ENCODE measurements at places on chromosomes 2 and 18.

DNA sequence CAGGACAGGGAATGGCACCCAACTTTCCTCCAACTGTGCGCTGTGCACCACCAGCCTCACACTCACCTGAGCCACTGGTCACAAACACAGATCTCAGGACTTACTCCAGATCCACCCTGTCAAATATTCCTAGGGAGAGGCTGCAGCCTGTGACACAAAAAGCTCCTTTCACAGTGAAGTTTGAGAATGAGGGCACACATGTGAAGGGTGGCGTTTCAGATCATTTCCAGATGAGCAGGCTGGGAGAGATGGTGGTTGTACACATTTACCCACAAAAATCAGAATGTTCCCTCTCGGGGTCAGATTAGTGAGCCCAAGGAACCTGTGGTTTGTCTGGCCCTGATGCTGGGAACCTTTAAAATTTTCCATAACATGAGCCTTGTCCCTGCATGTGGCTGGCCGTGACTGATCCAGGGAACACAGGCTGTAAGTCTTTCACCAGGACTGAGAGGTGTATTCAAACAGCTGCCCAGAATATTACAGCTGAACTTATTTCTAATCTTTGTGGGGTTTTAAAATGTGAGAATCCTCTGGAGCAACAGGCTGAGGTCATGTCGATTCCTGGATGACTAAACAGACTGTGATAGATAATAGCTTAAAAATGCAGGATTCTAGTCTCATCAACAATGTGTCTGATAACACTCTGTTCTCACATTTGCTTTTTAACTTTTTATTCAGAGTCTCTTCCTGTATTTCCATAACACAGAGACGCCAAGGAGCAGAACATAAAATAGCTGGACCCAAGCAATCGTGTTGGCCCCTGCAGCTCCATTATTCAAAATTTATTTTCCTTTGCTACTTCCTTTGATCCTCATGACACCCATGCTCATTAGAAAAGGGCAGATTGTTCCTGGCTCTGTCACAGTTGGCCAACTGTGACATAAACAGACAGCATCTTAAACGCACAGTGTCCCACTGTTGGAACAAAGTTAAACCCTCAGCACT, 35.5 kb downstream of the IL1R2 start:
- DNase-seq = no peak

GRCh38 chr2:11370377-11371091, 26.1 kb upstream of the ROCK2 start:
- DNase-seq = no peak

DNA sequence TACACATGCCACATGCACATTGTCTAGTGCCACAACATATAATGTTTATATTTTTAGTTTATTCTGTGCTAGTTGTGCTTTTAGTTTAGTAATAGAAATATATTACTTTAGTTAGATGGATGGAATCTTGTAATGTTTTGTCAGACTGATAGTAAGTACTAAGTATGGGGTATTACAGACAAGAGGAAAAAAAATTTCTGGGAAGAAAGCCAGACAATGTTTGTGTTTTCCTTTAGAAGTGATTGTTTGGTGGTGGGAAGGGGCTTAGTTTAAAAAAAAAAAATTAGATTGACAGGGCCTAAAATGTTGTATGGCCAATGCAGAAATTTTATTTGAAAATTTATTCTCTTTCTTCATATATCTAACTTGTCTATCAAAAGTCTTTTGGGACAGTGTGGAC, 37.8 kb downstream of the ACVR2A start:
- DNase-seq = no peak

- DNase-seq = no peak
These were observed 8.3 kb downstream of the MYCN start for GRCh38 chr2:15948704-15948957.

DNA sequence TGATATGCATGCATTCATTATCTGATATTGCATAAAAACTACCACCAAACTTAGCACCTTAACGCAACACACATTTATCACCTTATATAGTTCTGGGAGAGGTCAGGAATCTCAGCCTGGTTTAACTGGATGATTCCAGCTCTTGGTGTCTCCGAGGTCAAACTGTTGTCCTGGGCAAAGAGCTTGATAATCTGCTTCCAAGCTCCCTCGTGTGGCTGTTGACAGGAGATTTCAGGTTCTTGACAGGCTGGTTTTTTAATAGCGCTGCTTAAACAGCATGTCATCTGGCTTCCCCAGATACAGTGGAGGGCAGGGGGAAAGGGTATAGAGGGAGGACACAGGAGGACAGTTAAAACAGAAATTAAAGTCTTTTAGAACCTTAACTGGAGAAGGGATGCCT, 785.0 kb downstream of the CNTNAP5 start:
- no peak for DNase-seq

GRCh38 chr18:76915456-76915855, 93.1 kb downstream of the ZNF236 start:
- DNase-seq = no peak

DNA sequence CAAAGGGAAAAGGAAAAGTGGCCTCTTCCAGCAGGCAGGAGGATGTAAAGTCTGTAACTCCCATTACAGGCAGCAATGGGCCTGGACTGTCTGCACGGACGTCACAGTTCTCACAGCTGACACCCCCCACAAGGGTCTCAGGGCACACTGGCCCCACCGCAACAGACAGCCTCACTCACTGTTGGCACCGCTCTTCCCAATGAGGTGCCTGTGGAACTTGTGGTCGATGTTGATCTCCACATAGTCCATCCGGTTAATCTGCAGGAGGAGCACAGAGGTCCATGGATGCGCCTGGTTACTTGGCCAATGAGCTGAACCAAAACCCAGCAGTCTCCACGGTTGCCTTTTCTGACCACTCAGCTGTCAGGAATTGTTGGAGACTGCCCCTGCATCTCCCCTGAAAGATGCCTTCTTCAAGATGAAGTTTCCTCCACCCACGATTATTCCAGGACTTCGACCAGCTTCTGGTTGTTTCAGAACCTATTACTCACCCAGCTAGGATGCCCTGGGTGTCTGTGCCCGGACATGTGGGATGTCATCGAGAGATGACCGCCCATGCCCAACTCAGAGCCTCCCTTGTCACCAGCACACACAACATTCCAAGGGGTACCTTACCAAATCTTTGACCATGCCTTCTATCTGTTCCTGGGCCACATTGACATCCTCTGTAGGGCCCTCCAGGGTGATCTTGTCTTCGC, 62.5 kb downstream of the HDLBP start:
- DNase-seq = no peak

GRCh38 chr2:211875488-211875887, 663.1 kb downstream of the ERBB4 start:
- no peak for DNase-seq

GRCh38 chr2:3192920-3193319, 184.7 kb downstream of the EIPR1 start:
- no peak for DNase-seq

DNA sequence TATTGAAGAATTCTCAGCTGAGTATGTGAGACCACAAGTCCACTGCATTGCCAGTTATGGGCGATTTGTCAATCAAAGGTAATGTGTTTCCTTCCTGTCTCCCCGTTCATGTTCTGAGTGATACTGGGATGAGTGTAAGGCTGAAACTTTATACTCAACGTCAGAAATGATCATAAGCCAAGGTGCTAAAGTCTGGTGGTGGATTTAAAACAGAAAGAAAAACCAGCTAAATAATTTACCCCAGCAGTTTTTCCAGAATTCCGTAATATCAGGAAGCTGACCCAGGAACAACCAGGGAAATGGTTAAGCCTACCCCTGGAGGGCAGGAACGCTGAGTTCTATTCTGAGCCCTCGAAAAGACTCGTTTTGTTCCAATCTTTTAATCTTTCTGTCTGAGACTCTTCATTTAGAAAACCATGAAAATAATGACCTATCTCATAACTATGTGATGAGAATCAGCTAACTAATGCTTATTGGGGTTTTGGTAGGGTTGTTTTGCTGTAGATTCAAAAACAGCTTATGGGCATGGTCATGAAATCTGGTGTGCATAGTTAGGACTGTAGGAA, 149.6 kb downstream of the LAMA3 start:
- DNase-seq = no peak

- no peak for DNase-seq
These were observed 55.7 kb downstream of the PAPOLG start for GRCh38 chr2:60811491-60812375.

DNA sequence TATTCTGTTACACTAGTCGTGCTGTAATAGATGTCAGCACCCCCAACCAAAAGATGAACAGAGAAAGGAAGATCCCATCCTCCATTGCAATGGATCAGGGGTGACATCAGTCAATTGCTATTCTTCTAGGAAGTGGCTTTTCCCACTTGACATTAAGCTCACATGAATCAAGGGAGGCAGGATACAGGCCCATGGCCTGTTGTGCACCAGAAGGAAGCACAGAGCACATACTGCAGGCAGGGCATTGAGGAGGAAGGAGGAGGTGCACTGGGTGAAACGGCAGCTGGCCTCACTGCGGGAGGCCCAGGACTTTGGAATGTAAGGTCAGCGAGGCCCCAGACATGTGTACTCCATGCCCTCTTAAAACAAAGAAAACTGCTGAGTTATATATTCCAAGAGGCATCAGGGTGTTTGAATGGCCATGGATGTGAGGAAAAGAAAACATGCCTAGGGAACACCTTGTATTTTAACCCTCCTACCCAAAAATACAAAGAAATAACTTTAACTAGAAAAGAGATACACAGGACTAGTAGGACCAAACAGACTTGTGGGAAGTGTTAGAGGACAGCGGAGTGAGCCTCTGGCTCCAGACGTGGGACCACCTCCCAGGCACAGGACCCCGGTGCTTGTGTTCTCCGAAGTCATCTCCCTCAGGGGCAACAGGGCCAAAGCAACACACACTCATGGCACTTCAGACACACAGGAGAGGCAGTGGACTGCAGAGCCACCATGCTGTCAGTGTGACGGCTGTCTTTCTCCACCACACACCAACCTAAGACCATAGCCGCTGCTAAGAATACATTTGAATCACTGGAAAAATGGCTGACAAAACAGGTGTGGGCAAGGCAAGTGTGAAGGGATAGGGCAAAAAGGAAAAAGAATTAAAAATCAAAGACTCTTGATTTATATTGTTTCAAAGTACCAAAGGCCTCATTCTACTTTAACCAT, 51.4 kb upstream of the RIOK3 start:
- no peak for DNase-seq

GRCh38 chr18:13627639-13628038, 98.7 kb downstream of the FAM210A start:
- DNase-seq = no peak

DNA sequence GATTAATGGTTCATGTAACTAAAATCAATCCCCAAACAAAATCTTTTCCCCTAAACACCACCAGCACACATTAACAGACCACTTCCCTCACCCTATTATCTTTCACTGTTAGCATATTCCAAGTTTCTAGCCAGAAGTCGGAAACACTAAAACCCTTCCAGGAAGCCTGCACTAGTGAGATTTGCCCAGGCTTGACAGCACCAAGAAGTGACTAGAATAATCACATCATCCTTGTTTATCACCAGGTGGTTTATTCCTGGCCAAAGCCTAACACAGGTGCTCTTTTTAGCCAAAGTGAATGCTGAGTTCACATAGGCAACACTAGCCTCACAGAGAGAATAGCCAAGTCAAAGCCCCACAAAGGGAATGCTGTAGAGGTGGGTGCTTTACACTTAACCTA, 221.2 kb upstream of the HNRNPA3 start:
- no peak for DNase-seq

GRCh38 chr18:1585881-1586488, 681.3 kb downstream of the ADCYAP1 start:
- DNase-seq = no peak

GRCh38 chr2:163182764-163183354, 344.3 kb upstream of the KCNH7 start:
- DNase-seq = no peak

DNA sequence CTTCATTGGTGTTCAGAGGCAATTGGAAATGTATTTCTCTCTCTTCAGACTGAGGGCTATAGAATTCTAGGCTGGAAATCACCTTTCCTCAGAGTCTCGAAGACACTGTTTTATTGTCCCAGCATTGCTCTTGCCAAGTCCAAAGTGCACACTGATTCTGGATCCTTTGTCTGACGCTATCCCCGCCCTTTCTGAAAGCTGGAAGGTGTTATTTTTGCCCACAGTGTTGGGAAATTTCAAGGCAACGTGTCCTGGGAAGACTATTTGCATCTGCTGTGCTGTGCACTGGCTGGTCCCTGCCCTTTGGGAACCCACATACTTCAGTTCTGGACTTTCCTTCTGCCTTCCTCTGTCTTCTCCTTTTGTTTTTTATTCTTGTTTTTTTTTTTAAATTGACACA, 190.8 kb downstream of the SH3BP4 start:
- DNase-seq = no peak

- peak; percentile 65 for DNase-seq
These were observed 62.3 kb upstream of the CCDC195 start for GRCh38 chr2:224778474-224778877.

- DNase-seq = no peak
These were observed 354.2 kb downstream of the EN1 start for GRCh38 chr2:118493213-118493612.

DNA sequence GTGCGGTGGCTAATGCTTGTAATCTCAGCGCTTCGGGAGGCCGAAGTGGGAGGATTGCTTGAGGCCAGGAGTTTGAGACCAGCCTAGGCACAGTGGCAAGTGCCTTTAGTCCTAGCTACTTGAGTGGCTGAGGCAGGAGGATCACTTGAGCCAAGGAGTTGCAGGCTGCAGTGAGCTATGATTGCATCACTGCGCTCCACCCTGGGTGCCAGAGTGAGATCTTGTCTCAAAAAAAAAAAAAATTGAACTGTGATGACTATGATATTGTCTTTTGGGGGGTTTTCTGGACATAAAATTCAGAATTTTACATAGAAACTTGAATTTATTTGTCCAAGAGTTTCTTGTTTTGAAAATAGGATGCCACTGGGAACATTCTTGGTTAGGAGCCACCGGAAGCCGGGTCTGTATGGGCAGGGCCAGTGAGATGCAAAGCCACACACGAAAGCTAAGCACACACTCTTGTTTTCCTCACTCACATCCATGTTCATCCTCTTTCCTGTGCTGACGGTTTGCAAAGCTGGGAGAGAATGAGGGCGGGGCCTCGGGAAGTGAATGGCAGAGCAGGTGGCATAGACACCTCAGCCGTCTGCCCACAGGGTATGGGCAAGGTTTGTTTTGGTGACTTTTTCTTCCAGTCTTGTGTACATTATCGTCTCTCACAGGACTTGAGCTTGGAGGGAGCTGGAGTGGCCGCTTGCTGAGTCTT, 12.6 kb downstream of the AGAP1 start:
- DNase-seq = no peak

DNA sequence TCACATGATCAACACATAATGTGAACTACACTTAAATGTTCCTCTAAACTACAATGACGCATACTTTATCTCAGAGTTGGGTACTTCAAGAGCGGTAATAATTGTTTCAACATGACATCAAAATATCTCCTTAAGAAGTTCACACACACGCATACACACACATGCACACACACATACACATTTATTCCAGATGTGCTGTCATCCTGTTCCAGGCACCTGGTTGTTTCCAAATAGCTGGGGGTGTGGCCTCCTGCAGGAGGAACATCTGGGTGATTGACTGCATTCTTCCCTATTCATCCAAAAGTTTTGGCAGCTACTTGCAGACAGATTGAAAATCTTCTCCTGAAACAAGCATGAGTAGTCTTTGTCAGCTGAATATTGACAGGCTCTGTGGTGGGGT, 37.9 kb upstream of the PIK3C3 start:
- no peak for DNase-seq

- DNase-seq = no peak
These were observed 221.0 kb upstream of the OSR1 start for GRCh38 chr2:19579461-19579860.
